ENCODE measurements at places on chromosomes 1 and 21.

DNA sequence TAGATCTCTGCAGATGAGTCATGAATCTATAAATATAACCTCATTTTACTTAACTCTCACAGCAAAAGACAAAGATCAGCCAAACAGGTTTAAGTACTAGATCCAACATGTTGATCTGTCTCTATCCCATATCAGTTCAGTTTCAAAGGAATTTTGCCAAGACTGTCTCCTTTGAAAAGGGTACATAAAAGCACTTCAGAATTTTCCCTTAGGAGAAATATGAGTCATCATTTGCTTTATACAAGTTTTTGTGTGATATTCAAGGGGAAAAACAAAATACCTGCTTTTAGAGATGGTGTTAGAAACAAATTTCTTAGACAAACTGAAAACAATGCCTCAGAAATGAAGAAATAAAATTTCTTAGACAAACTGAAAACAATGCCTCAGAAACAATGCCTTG is 73.5 kb upstream of the LRRC7 start:
- no peak for DNase-seq

GRCh38 chr1:45348609-45348965 is 8.3 kb upstream of the MUTYH start:
- no peak for DNase-seq

DNA sequence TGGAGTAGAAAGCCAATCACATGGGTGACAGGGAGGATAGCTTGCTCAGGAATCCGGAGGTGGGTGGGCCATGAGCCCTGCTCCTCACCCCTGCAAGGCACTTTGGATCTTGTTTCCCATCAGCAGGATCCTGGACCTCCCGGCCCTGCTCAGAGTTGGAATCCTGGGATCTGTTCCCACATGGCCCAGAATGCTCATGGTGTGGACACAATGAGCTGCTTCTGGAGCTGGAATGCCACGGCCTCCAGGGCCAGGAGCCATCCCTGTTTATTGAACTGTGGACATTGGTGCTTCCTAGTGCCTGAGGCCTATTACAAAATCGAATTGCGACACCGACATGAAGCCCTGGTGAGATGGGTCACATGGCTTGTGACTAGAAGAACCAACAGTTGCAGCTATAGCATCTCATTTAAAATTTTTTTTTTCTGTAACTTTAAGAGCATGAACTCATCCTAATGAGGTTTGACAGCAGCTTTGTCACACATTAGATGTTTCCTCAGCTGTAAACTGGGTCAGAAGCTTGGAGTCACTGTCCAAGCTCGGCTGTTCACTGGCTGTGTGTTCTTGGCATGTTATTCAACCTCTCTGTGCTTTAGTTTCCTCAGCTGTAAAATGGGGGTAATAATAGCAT is 40.4 kb upstream of the GOLT1A start:
- DNase-seq = peak; percentile 41

- DNase-seq = no peak
These were observed 6.4 kb upstream of the C1orf21 start for GRCh38 chr1:184380468-184380867.

- no peak for DNase-seq
These were observed 38.8 kb upstream of the ANGPTL7 start for GRCh38 chr1:11150326-11150725.

DNA sequence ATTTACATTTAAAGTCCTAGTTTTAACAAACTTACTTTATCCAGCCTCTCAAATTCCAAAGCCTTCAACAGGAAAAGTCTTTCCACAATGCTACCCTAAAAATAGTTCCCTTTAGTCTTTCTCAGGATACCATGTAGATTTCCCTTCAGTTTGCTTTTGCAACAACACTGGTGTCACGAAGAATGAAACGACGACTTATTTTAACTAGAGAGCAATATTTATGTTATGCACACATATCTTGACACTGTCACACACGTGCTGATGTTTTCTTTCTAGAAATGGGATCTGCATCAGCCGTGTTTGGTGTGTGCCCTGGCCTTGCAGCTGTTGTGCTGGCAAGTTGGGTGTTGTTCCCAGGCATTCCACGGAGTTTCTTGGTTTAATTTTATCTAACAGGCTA is 75.5 kb downstream of the SIPA1L2 start:
- no peak for DNase-seq

DNA sequence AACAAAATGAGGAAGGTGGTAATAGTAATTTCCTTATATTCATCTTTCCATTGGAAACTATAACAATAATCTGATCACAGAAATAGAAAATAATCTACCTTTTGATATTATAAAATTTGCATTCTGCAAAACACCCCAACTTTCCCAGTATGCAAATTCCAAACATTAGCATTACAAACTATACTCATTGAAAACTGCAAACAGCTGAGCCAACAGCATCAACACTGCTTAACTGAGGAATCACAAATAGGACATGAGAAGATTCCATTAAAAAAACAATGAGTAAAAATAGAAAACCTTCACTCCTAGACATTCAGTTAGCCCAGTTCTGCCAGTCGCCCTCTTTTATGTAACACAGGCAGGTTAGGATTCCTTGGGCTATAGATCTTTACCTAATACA is 18.1 kb downstream of the ZNF281 start:
- DNase-seq = no peak

GRCh38 chr1:208455821-208456220 is 211.6 kb upstream of the PLXNA2 start:
- no peak for DNase-seq

- no peak for DNase-seq
These were observed 4.6 kb upstream of the FOXE3 start for GRCh38 chr1:47411436-47411835.

GRCh38 chr1:228377664-228378089 is 29.0 kb downstream of the TRIM11 start:
- no peak for DNase-seq

- no peak for DNase-seq
These were observed 7.6 kb upstream of the ATF3 start for GRCh38 chr1:212600980-212601379.

DNA sequence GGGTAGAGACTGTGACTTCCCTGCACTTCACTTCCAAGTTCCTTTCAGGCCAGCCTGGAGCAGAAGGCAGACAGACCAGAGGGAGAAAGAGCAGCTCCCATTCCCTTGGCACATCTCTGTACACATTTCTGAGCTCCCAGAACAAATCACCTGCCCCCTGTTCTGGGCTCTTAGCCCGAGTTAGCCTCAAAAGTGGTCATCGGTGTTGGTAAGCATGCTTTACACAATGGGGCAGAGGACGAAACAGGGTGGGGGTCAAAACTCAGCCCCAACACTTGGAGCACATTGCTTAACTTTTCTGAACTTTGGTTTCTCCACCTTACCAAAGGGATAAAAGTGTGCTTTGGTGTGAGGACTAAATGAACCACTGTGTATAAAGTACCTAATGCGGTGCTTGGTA is 98.7 kb downstream of the DAB1 start:
- DNase-seq = no peak
